ENCODE measurements at places on chromosomes 16 and 17.

- peaks cover 5% of the 10 kb centered on the region for H3K36me3 ChIP-seq
- H3K4me1 ChIP-seq: no peaks in the 10 kb centered on the region
- no peak overlapping the region for H3K4me3 ChIP-seq
- H3K27me3 ChIP-seq: no peaks in the 10 kb centered on the region
Measured at GRCh38 chr16:86214326-86215232, 295.7 kb upstream of the FOXF1 start.

DNA sequence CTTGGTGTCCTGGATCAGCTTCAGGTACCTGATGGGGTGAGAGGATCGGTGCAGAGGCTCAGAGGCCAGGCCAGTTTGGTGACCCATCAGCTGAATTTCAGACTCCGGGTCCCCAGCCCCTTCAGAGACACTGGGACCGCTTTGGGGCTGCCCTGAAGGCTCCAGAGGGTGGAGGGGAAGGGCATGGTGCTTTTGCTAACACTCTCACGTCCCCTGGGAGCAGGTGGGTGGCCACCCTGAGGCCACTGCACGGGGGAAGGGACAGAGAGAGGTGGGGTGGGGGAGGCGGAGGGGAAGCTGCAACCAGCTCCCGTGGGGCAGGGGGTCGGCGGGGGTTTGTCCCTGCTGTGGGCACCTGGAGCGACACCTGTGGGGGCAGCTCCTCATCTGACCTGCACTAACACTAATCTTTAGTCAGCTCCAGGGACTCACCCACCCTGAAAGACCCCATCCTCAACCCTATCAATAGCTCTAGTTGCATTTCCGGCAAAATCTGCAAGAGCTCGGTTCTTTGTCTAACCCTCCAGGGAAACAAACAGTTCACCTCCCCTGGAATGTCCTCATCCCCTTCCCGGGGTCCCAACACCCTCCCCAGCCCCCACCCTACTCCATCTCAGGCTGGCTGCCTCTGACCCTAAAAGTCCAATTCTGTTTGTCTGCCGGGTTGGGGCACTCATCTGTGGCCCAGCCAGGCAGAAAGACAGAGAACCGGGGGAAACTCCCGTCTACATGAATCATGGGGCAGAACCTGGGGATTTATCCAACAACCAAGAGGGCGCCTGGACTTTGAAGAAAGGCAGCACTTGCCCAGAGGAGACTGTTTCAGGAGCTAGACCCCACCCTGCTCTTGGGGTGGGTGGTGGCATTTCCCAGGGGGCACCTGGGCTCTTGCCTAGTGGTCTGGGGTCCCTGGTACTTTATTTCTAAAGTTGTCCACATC lies 91.9 kb upstream of the CBX4 start:
- no peaks in the 10 kb centered on the region for H3K36me3 ChIP-seq
- H3K4me3 ChIP-seq: peak overlapping the region; percentile 71
- no peak for DNase-seq
- peak overlapping the region; percentile 23 for H3K27ac ChIP-seq
- peaks cover 57% of the 10 kb centered on the region for H3K4me1 ChIP-seq
- H3K27me3 ChIP-seq: peaks cover 8% of the 10 kb centered on the region

GRCh38 chr17:4498461-4499397 lies at the start of gene SPNS2:
SPNS2 (plus strand) TSS chr17:4498881; CDS start chr17:4499048, 167 bp downstream.
- peak within 1 kb of the TSS; percentile 75 for H3K4me3 ChIP-seq
- peak; percentile 77 for DNase-seq
- H3K4me1 ChIP-seq: peaks cover 10% of the 10 kb centered on the region
- H3K27me3 ChIP-seq: peaks cover 74% of the 10 kb centered on the region
- H3K36me3 ChIP-seq: no peaks in the 10 kb centered on the region

DNA sequence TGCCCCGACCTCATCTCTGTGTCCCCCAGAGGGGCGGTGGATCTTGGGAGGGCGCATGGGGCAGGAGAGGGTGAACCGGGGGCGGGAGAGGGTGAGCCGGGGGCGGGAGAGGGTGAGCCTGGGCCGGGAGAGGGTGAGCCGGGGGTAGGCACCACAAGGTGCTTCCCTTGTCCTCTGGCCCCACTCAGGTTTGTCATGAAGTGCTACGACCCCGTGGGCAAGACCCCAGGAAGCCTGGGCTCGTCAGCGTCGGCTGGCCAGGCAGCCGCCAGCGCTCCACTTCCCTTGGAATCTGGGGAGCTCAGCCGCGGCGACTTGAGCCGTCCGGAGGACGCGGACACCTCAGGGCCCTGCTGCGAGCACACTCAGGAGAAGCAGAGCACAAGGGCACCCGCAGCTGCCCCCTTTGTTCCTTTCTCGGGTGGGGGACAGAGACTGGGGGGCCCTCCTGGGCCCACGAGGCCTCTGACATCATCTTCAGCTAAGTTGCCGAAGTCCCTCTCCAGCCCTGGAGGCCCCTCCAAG lies 18.9 kb downstream of the ASPSCR1 start:
- peaks cover 16% of the 10 kb centered on the region for H3K4me1 ChIP-seq
- H3K36me3 ChIP-seq: no peaks in the 10 kb centered on the region
- peak; percentile 8 for DNase-seq
- H3K27me3 ChIP-seq: no peaks in the 10 kb centered on the region

GRCh38 chr17:80964859-80965580 lies 26.6 kb upstream of the CHMP6 start:
- no peak for DNase-seq
- no peaks in the 10 kb centered on the region for H3K36me3 ChIP-seq
- no peaks in the 10 kb centered on the region for H3K27me3 ChIP-seq
- H3K27ac ChIP-seq: no peak overlapping the region
- H3K4me3 ChIP-seq: no peak overlapping the region
